ENCODE measurements at places on chromosomes 1 and 21. TPM values are rescaled to one million over a fixed set of nuclear protein-coding genes. Genes with fewer than 3 reads are reported as not detected.

- no peak for DNase-seq
Observed at GRCh38 chr1:46575778-46576177, 24.3 kb upstream of the KNCN start.

DNA sequence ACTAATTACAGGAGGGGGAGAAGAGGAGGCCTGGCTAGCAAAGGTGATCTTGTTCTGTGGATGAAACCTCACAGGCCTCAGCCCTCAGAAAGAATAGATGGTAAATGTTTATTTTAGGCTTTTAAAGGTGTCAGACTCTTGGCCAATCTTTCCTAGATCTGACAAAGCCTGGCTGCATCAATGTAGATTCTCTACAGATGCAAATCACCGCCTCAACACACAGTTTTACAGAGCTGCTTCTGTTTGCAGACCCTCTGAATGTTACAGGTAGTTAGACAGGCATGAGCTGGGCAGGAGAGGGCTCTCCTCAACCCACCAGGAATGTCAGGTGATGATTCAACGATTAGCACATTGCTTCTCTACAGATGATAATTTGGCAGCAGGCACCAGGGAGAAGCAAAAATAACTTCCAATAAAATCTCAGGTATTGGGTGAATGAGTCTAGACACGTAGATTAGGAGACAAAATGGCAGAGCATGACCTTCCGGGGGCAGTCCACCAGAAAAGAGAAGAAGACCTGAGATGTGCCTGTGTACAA is 105.4 kb upstream of the VANGL1 start:
- no peak for DNase-seq

The PRR9 gene
- polyA plus RNA-seq, result not detected

The PLA2G5 gene
- not detected for polyA plus RNA-seq

Measured in right renal pelvis (tissue), 4 donors.